MCF 10A (cell line): ENCODE measurements at places on chromosomes 3 and 15. TPM values are rescaled to one million over a fixed set of nuclear protein-coding genes. Genes with fewer than 3 reads are reported as not detected.

The ISY1 gene
- total RNA-seq, result 52.5 and 57.8 TPM in 2 replicates

The PRR23E gene
- total RNA-seq, result not detected in 2 replicates

The SLC6A6 gene
- 4.6 and 7.6 TPM in 2 replicates for total RNA-seq

The TAMM41 gene
- 19.8 and 26.2 TPM in 2 replicates for total RNA-seq

The CD96 gene
- total RNA-seq, result 0.09 TPM in 1 of 2 replicates, not detected in the other

The USP50 gene
- total RNA-seq, result not detected in 2 replicates

The ARGFX gene
- total RNA-seq, result not detected in 2 replicates

The TUSC7 gene
- not detected in 2 replicates for total RNA-seq

The ST3GAL6 gene
- total RNA-seq, result 1.2 and 1.5 TPM in 2 replicates

The SNRPA1 gene
- 99.4 and 99.5 TPM in 2 replicates for total RNA-seq

The SIDT1 gene
- total RNA-seq, result 0.22 and 0.28 TPM in 2 replicates

The TMEM212 gene
- total RNA-seq, result not detected in 2 replicates

The FLNB gene
- 580 and 593 TPM in 2 replicates for total RNA-seq

The ROPN1 gene
- not detected in 2 replicates for total RNA-seq

The HTR3C gene
- total RNA-seq, result not detected in 2 replicates

The DUOXA2 gene
- total RNA-seq, result not detected in 2 replicates

The CHDH gene
- 0.49 and 0.56 TPM in 2 replicates for total RNA-seq

The GOLGA8J gene
- 0.21 TPM in 1 of 2 replicates, not detected in the other for total RNA-seq

The TM6SF1 gene
- total RNA-seq, result 0.39 TPM in 1 of 2 replicates, not detected in the other

The PAQR5 gene
- 16.7 and 20.3 TPM in 2 replicates for total RNA-seq

The PIERCE2 gene
- total RNA-seq, result 3.5 and 5.0 TPM in 2 replicates

The CSPG4 gene
- total RNA-seq, result 0.05 and 0.21 TPM in 2 replicates

The SLCO2A1 gene
- 0.59 and 1.0 TPM in 2 replicates for total RNA-seq

The P3H2 gene
- total RNA-seq, result 19.8 and 60.2 TPM in 2 replicates

The SLC22A14 gene
- total RNA-seq, result 0.44 and 0.64 TPM in 2 replicates

The PLA2G4E gene
- 0.07 and 0.12 TPM in 2 replicates for total RNA-seq

The MYD88 gene
- total RNA-seq, result 19.7 and 21.2 TPM in 2 replicates

The CD200R1 gene
- not detected in 2 replicates for total RNA-seq

The PATL2 gene
- total RNA-seq, result 0.16 and 0.71 TPM in 2 replicates
